ENCODE measurements at places on chromosomes 4 and X. TPM values are rescaled to one million over a fixed set of nuclear protein-coding genes. Genes with fewer than 3 reads are reported as not detected.

Gene TLR6
- 5.0 TPM for total RNA-seq

Gene ZFP42
- not detected for total RNA-seq

DNA sequence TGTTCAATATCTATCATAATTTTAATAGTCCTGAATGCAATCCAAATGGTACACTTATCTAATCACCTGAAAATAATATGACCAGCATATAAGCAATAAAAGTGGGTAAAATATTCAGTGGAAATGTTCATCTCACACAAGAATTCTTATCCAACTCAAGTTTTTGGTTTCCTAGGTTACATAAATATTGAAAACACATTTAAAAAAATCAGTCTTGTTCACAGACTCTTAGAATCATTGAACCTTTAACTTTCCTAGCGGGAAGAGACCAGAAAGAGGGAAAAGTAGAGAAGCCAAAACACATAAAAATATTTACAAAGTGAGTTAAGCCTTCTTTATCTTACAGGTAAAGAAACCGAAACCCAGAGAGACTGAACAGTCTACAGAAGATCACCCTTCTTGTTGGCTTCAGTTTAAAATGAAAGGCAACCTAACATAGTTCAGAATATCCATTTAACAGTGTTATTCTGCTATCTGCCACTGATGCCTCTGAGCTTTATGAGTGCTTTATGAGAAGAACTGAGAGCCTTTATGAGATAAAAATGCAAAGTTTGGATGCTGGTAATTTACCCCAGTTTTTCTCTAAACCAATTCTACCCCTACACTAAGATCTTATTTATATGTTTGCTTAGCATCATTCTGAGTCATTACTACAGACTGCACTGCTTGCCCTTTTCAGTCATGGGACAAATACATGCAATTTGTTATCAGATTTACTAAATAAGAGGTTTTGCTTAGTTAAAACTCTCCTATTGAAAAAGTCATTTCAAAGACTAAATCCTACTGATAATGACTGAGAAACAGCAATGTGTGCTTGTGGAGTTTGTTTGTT is 453.3 kb upstream of the INTU start:
- no peak for DNase-seq

DNA sequence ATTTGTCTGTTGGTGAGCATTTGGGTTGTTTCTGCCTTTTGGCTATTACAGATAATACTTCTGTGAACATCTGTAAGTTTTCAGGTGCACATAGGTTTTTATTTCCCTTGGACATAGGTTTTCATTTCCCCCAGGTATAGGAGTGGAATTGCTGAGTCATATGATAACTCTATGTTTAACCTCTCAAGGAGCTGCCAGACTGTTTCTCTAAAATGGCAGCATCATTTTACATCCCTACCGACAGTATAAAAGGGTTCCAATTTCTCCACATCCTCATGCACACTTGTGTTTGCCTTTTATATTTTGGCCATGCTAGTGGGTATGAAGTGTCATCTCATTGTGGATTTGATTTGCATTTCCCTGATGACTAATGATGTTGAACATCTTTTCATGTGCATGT is 53.5 kb downstream of the TMEM164 start:
- DNase-seq = no peak

- no peak for DNase-seq
Measured at GRCh38 chrX:118495061-118495921, at the start of gene DOCK11. Gene DOCK11 (plus strand): TSS chrX:118495815. CDS start chrX:118495972, 157 bp downstream.
